ENCODE measurements at places on chromosomes 4 and X.

DNA sequence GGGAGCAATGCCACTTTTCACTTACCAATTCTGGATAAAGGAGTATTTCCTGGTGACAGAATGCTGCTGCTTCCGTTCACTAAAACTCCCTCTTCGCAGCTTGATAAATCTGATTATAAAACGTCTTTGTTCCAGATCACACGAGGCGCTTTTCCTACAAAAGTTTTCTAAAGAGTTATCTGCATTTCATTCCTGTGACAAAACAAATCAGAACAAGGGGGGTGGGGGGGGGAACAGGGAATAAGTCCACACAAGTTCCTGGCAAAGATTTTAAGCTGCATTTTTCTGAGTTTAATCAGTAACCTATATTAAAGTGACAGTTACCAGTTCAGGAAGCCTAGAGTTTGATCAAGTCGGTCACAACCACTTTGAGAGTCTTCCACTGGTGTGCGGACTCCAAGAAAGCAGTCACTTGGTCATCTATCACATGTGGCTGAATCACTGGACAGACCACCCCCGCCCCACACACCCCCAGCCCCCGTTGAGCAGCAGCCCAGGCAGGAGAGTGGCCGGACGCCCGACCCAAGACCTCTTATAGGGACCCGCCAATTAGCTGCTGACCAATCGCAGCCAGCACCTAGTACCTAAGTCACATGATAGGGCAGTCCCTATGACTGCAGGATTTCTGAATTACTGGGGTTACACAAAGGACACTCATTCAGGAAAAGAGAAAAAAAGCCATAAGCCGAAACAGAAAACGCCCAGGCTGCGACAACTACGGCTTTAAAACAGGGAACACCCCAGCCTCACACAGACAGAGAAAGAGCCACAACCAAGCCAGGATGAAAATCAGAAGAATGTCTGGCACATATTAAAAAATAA, 569.3 kb upstream of the DIPK2B start:
- DNase-seq, result no peak

- no peak for DNase-seq
These were observed 85.8 kb downstream of the SLC10A7 start for GRCh38 chr4:146435962-146436361.

DNA sequence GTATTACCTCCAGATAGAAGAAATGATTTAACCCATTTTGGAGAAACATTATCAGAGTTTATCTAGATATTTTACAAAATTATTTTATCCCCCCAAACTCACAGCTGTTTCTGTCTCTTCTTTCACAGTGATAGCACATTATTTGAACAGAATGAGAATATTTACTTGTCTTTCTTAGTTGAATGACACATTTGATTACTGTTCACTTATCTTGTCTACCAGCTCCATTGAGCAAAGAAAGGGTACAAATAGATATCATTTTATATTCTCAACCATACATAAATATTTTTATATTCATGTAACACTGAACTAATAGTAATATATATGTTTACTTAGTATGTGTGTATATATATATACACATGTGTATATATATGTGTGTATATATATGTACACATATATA, 364.2 kb downstream of the GALNTL6 start:
- no peak for DNase-seq

GRCh38 chr4:40587826-40588225, 41.8 kb downstream of the RBM47 start:
- no peak for DNase-seq

DNA sequence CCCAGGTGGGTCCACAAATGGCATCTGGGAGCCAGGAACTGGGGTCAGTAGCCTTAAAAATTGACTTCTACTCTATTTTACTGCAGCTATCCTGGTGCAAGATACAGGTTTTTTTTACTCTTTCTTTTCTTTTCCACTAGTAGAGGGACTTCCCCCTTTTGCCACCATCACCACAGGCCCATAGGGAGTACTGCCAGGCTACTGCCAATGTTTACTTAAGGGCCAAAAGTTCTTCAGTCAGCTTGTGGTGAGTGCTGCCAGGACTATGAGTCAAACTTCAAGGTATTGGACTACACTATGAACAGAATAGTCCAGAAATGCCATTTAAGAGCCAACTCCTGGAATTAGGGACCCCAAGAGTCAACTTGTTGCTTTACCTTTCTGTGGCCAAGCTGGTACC, 94.7 kb downstream of the EDA2R start:
- DNase-seq, result no peak

All from stimulated activated CD8-positive, alpha-beta memory T cell treated with anti-CD3 and anti-CD28 coated beads, Interleukin-4, amount 100 ng/mL, for 1 hour (primary cell).